ENCODE measurements at places on chromosomes 11 and 22.

- no peak for DNase-seq
Measured at GRCh38 chr11:35250621-35251020, 111.7 kb downstream of the CD44 start.

- no peak for DNase-seq
Measured at GRCh38 chr11:128955636-128956035, 13.0 kb upstream of the TP53AIP1 start.

DNA sequence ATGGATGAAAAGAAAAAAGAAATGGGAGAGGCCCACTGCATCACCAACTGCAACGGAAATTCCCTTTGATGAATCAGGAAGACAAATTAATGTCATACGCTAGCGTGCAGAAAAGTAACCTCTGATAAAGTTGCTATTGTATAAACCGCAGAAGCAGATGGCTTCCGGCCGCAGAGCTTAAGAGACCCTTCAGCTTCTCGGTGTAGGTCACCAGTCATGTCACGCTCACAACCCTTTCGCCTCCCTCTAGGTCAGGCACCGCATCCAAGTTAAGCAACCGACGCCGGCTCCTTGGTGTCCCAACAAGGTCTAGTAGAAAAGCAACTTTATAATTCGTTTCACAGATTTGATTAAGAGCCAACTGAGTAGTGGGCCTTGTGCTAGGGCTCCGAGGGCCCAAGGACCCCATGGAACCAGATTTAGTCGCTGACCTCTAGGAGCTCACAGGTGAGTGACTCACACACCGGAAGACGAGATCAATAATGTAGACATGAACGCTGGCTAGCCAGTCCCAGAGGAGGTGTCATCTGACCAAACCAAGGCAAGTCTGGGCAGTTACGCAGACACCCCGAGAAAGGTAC lies 1.2 kb upstream of the ZFP91 start:
- DNase-seq = peak; percentile 75

DNA sequence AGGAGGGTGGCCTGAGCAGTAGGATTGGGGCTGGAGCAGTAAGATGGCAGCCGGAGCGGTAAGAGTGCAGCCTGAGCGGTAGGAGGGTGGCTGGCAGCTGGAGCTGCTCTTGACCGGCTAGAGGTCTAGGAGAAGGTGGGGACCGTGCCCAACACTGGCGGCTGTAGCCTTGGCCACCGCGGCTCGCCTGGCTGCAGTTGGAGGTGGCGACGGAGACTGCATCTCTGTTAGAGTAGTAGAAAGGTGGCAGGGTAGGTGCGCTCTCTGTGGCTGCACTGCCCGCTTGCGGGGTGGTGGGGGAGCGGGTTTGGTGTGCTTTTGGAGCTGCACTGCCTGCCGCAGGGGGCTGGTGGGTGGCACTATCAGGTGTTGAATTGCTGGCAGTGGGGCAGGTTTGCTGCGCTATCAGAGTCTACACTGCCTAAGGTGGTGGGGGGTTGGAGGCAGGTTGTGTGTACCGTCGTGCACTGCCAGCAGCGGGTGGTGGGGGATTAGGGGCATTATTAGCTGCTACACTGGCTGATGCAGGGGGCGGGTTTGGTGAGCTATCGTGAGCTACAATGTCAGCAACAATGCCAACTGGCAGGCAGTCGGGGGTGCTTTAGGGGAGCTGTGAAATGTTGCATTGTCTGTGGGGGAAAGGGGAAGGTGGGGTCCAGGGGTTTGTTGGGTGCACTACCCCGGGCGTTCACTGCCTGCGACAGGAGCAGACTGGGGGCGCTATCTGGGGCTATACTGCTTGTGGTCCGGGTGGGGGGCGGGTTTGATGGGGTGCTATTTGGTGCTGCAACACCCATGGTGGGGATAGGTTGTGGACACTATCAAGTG lies 4461.3 kb upstream of the OR11H1 start:
- DNase-seq = no peak

GRCh38 chr11:18618342-18619025 lies 15.7 kb downstream of the SPTY2D1 start:
- no peak for DNase-seq

GRCh38 chr22:22406445-22407027 lies 102.0 kb downstream of the ZNF280B start:
- no peak for DNase-seq

DNA sequence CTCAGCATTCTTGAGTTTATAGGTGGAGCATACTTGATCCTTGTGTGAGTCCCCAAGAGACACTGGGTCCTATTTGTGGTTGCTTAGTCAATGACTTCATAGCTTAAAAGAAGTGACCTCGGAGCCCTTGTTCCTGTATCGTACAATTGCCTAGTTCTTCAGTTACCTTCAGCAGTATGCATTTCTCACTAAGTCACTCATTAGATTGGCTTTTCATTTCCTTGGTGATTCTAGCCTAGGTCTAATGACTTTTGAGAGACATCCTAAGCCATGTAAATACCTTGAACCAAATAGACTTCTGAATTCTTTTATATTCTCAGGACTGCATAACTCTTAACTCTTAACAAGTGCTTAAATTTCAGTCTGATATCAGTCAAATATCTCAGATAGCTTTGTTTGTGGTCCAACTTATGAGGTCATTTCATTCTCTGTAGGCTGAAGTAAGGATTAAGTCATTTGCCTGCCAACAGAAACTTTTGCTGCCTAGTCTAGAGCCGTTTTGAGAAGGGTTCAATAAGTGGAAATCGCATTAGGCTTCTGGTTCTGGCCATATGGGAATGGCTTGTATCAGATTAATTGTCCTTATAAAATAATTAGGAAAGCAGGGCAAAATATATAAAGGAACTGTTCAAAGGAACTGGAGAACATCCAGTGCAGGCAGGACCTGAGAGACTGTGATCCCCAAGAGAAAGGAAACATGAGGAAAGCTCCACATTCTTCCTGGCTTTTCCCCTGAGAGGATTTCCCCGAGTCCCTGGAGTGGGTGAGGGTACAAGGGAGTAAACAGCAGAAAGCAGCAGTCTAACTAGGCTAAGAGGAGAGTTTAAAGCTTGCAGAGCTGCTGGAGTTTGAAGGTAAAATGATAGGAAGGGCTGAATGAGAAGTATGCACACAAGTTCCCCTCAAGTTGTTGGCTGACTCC lies 39.9 kb downstream of the TRAF6 start:
- no peak for DNase-seq

- no peak for DNase-seq
Measured at GRCh38 chr11:114297806-114298709, 1.9 kb downstream of the NNMT start.

- DNase-seq = no peak
Measured at GRCh38 chr22:19721330-19722177, 1.8 kb upstream of the GP1BB start.

GRCh38 chr11:61996933-61997332 lies 29.5 kb upstream of the FTH1 start:
- no peak for DNase-seq

GRCh38 chr11:70568035-70568813 lies 169.9 kb downstream of the CTTN start:
- no peak for DNase-seq

DNA sequence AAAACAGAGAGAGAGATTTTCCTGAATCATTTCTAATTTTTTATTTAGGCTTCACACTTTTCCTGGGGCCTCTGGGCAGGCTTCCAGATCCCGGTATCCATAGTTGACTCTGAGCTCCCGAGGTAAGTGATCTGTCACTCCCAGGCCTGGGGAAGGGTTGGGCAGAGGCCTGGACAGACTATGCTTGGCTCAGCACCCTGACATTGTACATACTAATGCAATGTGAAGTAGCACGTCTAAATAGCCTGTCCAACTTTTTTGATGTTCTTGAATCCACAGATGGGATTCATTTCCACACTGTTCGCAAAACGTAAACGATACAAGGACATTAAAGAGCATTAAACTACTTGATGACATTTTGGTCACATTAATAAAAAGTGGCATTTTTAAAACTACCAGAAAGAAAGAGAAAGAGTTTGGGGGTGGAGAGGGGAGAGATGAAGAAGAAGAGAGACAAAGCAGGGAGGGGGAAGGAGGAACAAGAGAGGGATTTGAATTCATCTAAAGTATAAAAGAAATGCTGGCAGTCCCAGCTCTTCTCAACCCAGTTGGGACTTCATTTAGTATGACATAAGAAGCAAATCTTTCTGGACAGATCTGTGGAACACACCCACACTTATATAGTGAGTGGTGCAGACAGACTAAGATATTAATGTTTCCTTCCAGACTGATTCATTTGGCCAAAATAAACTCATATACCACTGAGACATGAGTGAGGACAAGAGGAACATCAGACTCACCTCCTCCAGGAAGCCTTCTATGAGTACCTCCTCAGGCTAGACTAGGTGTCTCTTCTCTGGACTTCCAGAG lies 514.2 kb downstream of the SOX6 start:
- no peak for DNase-seq

DNA sequence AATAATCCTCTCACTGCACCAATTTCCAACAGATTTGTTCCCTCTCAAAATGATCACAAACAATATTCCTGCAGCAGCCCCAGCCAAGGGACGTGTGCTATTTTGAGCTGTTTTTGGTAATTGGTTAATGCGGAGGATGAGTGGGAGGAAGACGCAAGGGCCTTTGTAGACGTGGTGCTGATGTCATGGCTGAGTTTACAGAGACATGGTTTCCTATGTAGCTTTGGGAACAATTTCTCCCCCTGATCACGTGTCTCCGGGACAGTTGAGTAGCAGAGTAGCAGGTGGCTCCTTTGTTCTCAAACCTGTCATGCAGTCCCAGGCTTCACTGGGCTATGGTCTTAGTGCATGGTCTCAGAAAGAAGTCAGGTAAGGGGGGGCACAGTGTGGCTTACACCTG lies 183.2 kb upstream of the NECTIN1 start:
- no peak for DNase-seq

DNA sequence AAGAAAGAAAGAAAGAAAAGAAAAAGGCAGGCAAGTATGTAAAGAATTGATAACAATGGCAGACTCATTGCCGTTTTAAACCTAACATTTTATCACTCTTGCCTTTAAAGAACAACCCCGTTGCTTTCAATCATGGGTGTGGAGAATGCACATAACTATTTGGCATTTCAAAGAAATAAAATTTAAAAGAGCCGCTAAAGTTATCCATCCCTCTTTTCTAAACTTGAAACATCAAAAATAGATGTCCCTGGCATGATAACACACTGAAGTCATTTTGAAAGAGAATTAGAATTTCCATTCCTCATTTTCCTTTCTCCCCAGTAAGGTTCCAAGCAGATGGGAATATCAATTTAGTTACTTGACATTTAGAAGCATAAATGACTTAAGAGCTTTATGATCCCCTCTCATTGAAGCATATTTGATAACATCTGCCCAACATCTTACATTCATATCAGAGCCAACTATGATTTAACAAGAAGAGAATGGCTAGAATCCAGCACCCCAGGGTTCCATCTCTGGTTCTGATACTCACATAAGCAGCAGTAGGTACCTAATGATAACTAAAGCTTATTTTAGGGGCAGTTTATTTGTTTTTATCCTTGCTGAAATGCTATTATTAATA lies 529.6 kb upstream of the LRRC4C start:
- DNase-seq = no peak

DNA sequence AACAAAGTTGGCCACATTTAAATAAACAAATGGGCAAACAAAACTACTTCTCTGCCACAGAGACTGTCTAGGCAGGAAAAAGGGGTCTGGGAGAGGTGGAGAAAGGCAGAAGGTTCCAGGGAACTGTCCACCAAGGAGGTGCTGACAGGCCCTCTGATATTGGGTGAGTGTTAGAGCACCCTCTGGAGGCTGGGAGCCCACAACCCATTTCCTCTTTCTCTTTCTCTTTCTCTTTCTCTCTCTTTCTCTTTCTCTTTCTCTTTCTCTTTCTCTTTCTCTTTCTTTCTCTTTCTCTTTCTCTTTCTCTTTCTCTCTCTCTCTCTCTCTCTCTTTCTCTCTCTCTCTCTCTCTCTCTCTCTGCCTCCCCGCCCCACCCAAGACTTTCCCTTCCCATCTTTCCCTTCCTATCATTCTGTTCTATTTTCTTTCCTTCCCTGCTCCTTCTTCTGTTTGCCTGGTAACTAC lies 912.8 kb downstream of the DLG2 start:
- DNase-seq = no peak

DNA sequence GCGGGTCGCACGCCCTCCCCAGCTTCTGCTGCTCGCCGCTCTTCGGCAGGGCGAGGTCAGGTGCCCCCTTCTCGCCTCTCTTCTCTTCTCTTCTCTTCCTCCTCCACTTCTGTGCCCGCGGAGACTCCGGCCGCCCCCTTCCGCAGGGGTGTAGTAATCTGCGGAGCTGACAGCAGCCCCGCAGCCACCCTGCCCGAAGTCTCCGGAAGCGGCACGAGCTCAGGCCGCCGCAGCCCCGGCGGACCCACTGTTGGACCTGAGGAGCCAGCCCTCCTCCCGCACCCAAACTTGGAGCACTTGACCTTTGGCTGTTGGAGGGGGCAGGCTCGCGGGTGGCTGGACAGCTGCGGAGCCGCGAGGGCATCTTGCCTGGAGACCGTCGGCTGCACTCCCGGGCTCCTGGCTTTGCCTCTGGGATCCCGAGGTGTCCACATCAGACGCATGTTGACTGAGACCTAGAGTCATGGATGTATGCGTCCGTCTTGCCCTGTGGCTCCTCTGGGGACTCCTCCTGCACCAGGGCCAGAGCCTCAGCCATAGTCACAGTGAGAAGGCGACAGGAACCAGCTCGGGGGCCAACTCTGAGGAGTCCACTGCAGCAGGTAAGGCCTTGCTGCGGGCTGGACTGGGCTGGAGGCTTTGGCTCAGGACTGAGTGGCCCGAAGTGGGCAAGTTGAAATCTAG lies 486 bp downstream of the STIM1 start:
- peak; percentile 33 for DNase-seq

DNA sequence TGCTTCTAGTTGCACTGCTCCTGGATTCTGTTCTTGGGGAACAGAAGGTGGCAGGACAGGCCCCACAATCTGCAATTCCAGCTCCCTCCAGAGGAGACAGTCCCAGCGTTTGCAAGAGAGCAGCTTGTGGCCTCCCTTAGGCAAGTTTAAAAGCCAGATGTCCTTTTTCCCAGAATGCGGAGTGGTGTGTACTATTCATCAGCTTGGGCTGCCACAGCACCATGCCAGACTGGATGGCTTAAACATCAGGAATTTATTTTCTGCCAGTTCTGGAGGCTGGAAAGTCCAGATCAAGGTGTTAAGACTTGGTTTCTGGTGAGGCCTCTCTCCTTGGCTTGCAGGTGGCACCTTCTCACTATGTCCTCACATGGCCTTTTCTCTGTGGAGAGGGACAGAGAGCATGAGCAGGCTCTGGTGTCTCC lies 11.7 kb downstream of the MIAT start:
- no peak for DNase-seq

GRCh38 chr11:95562196-95562921 lies 227.2 kb downstream of the FAM76B start:
- no peak for DNase-seq

GRCh38 chr11:1776944-1777715 lies 13.4 kb upstream of the CTSD start:
- DNase-seq = no peak

DNA sequence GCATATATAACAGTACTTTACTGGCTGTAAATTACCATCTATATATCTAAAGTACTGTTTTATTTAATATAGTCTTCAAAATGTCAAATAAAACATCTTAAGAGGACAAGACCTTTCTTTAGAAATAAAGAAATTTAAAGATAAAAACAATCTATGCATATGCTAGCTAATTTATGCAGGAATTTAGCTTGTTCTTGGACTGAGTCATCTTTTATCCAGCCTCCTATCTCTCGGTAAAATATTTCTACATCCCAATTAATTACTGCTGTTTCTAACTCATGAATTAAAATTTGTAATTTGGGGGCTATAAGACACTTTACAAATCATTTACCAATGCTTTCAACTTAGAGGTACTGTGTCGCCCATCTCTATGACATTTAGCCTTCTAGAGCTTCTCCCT lies 72.8 kb upstream of the DDI1 start:
- no peak for DNase-seq

- DNase-seq = no peak
Measured at GRCh38 chr22:24827296-24827695, 21.3 kb downstream of the SGSM1 start.

GRCh38 chr11:93487032-93487483 lies 56.1 kb downstream of the SMCO4 start:
- DNase-seq = no peak

All from T-helper 9 cell (primary cell).